ENCODE measurements at places on chromosomes 5 and 9.
A peak's percentile ranks its signal among the peaks of the same experiment; 100 is the strongest.

DNA sequence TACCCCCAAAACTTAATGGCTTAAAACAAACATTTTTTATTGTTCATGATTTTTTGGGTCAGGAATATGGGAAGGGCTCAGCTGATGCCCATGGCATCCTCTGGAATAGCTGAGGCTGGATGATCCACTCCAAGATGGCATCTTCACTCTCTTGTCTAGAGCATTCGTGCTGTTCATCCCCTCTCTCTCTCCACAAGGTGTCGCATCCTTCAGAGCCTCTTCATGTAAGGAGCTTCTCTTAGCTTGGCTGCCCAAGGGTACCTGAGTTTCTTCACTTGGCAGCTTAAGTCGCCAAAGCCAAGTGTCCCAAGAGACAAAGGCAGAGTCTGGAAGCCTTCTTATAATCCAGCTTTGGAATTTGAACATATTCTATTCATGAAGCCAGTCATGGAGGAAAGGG is 294.7 kb downstream of the CHSY3 start:
- DNase-seq: peak; percentile 39

GRCh38 chr9:133448487-133448972 is 11.2 kb upstream of the CACFD1 start:
- no peak for DNase-seq

DNA sequence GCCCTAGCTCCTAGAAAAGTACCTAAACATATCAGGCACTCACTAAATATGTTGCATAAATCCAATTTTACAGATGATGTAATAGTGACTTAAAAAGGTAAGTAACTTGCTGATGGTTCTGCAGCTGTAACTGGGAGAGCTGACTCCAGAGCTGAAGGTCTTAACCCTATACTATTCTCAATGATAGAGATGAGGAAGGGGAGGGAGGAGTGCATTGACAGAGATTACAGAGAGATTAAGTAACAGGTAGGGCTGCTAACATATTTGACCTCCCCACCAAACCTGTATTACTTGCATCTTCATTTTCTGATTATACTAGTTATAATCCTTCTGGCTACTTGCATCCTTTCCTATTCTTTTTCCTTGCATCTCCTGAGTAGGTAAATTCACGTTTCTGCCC is 255.4 kb upstream of the EFNA5 start:
- DNase-seq: no peak

- DNase-seq: no peak
Observed at GRCh38 chr9:84759300-84759750, 89.8 kb downstream of the NTRK2 start.

GRCh38 chr5:82789095-82789494 is 288.1 kb downstream of the TMEM167A start:
- no peak for DNase-seq

- no peak for DNase-seq
Observed at GRCh38 chr9:21144603-21145002, 3.0 kb upstream of the IFNW1 start.

DNA sequence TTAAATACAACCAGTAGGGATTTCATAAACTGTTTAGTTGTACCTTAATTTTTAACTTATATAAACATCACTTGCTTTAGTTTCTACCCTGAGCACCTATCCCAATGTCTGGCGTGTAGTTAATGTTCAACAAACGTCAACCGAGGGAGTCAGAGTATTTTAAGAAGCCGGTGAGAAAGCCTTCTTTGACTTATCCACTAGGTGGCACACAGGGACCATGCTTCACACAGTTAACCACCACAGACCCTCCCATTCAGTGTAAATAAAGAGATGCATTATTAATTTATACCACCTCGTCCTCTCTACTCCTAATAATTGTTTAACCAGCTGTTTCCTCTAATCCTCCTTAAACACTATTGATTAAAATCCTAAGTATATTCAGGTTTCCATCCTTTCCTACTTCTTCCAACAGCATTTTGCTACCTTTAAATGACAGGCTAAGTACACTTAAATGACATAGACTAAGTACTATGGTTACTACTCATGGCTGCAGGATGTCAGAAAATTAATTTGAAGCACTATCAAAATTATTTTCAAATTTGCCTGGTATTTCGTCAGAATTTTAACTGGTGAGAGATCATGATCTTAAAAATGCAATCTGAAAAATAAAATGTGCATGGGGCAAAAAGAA is 2.3 kb downstream of the HAPLN1 start:
- peak; percentile 58 for DNase-seq

- DNase-seq: no peak
Observed at GRCh38 chr9:9924376-9924775, 688.4 kb downstream of the PTPRD start.

DNA sequence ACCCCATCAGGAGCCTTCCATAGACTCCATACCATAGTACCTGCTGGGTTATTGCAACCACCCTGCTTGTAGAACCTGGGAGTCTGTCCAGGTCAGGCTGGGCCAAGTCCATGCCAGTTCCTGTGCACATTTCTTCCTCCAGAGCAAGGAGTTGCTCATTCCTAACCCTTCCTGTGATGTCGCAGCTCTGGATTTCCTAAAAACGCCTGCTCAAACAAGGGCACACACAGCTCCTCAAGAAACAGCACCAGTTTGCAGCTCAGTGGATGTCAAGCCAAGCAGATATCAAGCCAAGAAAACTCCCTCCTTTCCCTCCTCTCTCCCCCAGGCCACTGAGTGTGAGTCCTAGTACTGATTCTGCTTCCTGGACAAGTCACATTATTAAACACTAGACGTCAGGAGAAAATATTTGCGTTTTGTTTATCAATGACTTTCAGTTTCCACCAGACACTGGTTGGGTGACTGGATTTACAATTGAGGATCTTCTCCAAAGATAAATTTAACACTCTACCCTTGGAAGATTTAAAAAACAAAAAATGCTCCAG is 59.6 kb downstream of the SLC1A1 start:
- no peak for DNase-seq

GRCh38 chr5:143059976-143060765 is 290.0 kb downstream of the ARHGAP26 start:
- DNase-seq: no peak

DNA sequence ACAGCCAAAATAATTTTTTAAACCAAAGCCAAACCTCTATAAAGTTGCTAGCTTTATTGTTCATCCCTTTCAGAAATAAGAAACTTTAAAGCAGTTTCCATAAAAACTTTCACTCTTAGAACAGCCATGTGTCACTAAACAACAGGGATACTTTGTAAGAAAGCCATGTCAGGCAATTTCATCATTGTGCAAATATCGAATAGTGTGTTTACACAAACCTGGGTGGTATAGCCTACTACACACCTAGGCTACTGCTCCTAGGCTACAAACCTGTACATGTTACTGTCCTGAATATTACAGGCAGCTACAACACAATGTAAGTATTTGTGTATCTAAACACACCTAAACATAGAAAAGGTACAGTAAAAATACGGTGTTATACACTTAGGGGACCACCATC is 59.9 kb downstream of the TLE1 start:
- no peak for DNase-seq

- DNase-seq: no peak
Observed at GRCh38 chr5:132264546-132265335, 7.2 kb downstream of the PDLIM4 start.

DNA sequence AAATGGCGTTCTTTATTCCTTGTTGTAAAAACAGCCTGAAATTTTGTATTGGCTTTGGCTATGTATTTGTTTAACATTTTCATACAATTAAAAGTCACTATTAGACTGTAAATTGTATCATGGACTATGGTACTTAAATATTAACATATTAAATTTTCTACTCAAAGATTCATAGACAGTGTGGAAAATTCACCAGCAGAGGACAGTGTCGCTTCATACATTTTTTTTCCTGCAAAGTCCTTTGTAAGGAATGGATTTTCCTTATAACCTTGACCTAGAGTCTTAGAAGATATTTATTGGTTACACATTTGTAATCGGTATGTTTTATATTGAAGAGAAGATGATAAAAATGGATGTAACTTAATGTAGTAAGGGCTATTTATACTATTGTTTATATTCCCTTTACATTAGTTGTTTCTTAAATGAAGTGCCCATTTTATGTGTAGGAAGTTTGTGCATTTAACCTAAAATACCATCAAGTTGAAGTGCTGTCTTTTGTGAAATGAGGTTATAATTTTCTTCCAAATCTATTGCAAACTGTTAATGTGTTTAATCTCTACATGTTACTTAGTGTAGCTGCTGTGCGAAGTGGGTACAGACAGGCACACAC is 150.1 kb downstream of the KDM4C start:
- no peak for DNase-seq

All from urothelium cell line (cell line).